ENCODE measurements at places on chromosomes 16 and 17.

DNA sequence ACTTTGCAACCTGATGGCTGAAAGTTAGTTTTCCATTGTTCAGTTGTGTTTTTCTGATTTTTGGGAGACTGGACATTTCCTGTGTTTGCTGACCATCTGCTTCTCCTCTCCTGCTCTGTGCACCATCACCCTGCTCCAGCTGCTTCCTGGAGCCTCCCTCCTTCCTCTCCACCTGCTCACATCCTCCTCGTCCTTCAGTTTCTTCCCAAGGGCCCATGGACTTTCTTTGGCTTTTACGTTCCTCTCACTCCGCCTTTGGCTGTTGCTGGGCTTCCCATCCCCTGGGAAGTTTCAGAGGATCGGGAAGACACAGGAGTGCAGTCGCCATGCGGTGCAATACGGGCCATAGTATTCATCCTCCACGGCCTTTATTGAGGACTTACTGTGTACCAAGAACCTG lies 61.6 kb downstream of the TNFRSF13B start:
- DNase-seq = no peak

- DNase-seq = no peak
Measured at GRCh38 chr16:58128711-58129096, 477 bp downstream of the CFAP20 start.

DNA sequence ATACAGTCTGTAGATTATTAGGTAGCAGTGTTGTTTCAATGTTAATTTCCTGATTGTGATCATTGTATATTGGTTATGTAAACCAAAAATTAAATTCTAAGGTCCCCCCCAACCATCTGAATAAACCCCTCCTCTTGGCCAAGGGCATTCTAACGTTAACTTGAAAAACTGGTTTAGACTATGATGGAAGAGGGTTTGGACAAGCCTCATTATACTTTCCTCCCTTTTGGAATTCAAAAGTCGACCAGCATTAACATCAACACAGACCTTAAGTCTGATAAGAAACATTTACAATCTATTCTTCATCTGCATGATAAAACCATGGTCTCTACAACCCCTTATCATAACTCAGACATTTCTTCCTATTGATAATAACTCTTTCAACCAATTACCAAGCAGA lies 20.6 kb upstream of the KIFC3 start:
- no peak for DNase-seq

DNA sequence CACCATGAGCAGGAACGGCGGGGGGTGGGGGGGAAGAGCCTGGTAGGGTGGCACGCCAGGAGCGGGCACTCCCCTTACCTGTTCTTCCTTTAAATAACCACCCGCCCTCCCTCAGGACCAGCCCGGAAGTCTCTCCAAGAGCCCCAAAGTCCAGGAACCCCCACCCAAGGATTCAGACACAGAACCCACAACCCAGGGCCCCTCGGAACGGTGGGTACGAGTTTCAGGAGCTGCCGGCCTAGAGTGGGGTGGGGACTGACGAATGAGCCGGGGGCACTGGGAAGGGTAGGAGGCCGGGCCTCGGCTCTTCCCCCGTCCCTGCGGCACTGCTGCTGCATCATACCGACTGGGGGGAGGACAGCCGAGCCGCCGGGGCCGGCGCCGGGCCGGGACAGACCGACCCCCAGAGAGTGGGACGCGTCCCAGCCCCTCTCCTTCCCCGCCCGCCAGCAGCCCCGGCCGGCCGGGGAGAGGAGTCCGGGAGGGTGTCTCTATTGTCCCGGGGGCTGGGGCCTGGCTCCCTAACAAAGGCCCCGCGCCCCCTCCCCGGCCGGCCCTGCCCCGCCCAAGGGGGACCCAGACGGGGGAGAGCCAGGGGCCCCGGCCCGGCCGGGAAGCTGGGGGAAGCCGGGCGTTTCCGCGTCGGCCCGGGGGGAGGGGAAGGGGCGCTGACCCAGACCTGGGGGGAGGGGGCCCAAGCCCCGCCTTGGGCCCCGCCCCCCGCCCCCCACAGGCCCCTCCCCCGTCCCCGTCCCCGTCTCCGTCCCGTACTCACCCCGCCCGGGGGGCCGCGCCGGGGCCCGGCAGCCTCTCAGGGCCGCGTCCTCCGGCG lies 747 bp downstream of the ATXN7L3 start:
- peak; percentile 42 for DNase-seq

- no peak for DNase-seq
Measured at GRCh38 chr17:2782055-2782454, 14.2 kb upstream of the RAP1GAP2 start.

GRCh38 chr16:8230497-8230896 lies 359.8 kb downstream of the TMEM114 start:
- DNase-seq = no peak

DNA sequence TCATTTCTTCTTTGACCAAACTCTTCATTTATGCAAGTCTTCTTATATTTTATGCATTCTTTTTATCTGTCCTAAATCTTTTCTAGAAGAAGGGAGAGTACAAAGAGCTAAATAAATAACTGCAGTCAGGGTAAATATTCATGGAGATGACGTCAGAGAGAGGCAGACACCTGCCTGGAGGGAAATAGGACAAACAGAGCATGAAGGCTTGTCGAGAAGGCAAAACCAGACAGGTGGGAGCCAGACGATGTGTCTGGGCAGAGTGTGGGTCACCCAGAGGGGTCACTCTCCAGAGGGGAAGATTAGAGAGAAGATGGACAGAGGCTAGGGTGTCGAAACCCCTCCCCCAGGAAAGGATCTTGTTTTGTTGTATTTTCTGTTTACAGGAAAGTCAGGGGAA lies 78.3 kb upstream of the RPL38 start:
- DNase-seq = no peak

DNA sequence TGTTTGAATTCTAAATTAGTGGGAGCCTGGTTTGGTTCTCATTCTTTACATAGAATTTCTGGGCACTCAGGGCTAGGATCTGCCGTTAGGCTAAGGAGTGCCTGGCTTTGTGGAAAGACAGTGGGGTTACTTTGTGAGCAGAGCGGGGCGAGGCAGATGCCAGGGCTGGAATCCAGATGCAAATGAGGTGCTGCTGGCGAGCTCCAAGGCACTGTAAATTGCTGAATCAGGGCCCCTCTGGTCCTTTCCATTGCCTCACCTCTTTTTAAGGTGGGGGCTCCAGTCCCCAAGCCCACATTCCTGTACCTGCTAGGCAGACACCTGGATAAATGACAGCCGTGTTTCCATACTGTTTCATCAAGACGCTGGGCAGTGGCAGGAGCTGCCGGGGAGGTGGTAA lies 33.8 kb downstream of the PIPOX start:
- no peak for DNase-seq

Data from AG10803 (cell line).